ENCODE measurements at places on chromosomes 1 and 21. TPM values are rescaled to one million over a fixed set of nuclear protein-coding genes. Genes with fewer than 3 reads are reported as not detected.

DNA sequence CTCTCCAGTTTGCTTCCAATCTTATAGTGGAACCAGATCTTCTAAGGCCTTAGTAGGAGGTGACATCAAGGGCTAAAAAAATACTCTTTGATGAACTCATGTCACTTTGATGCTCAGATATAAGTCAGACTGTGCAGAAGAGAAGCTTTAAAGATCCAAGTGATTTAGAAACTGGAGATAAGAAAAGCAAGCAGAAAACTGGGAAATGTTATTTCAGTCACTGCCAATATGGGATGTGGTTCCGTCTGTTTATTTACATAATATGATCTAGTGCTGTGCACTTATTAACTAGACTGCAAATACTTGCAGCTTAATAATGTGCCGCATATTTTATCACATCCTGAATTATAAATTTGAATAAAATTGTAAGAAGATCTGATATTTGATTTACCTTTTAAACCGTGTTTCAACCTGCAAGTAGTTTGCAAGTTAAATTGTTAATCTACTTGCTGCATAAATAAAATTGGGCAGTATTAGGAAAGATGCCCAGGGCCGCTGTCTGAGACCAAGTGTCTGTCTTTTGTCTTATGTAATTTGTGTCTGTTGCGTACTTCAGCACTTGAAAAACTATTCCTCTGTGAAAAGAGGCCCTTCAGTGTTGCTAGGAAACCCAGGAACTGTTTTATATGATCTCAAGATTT, 29.6 kb downstream of the CXADR start:
- DNase-seq: no peak

GRCh38 chr21:42463861-42464515, 32.0 kb downstream of the RSPH1 start:
- peak; percentile 80 for DNase-seq

DNA sequence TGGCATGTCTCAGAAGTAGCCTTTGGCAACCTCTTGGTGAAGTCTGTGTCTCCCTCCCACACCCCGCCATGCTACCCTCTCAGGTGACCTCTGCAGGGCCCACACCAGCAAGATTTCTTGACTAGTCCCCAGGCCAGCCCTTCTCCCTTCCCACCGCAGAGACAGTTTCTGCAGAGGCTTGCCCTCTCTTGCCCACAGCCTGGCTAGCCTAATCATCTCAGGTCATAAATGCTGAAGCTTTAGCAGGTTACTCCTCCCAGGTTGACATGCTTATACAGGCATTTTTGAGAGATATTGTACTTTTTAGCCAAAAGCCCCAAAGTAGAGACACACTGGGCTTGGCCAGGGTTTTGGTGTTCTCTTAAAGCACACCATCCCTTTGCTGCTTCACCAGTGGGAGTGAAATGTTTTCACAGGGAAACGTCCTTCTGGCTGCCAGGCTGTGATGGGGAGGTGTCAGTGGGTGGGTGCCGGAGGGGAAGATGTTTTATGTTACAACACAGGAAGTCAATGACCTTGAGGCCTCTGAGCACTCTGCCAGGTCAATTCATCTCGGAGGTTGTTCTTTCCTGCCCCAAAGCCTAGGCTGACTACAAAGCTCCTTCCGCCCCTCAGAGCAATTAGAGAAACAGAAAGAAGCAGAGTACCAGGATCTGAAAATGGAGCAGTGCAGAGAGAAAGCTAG, 58.5 kb downstream of the STYXL2 start:
- no peak for DNase-seq

DNA sequence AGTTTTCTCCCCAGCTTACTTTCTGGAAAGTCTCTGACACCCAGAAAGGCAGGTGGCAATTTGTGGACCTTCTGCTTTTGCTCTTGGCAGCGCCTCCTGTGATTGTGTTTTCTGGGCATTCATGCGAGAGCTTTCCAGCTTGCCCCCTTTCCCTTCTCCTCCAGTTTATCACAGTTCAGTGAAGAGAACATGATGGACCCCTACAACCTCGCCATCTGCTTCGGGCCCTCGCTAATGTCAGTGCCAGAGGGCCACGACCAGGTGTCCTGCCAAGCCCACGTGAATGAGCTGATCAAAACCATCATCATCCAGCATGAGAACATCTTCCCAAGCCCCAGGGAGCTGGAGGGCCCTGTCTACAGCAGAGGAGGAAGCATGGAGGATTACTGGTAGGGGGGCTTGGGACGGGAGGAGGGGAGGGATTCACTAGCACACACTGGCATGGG, 24.3 kb upstream of the IKBKE start:
- DNase-seq: no peak

- DNase-seq: no peak
Measured at GRCh38 chr1:162389971-162390370, 8.4 kb downstream of the C1orf226 start.

DNA sequence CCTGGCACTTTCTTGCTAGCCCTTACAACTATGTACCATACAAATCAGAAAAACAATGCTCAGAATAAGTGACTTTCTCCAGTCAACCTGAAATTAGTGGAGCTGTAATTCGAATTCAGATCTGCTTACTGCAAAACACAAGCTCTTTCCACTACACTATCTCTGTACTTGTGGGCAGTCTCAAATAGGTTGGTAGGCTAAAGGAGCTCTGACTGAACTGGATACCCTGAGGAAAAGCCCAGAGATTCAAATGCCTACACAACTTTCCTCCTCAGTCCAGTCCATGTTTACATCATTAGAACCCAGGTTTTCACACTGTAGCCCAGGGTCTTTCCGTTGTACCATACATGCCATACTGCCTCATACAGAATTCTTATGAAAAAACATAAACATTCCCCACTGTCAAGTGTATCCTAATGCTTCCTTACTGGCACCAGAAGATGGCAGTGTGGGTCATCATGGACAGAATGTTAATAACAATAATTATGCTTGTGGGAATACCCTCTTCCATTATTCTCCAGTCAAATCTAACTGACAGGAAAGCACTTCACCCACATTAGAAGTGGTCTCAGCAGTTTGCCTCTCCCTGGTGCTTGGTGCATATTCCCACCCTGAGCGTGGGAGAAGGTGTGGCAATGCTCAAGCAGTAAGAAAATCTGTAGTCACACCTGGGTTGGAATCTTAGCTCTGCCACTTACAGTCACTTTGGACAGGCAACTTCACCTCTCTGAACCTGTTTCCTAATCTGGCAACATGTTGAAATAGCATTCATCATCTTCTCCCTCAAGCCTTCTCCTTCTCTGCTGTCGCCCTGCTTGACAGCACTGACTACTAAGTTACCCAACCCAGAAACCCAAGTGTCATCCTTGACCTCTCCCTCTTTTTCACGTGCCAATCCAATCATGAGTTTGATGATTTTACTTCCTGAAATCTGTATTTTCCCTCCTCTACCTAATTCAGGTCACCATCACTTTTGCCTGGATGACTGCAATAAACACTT, 14.4 kb upstream of the ZFYVE9 start:
- peak; percentile 37 for DNase-seq

- DNase-seq: no peak
Measured at GRCh38 chr1:226658546-226659125, 80.4 kb downstream of the ITPKB start.

DNA sequence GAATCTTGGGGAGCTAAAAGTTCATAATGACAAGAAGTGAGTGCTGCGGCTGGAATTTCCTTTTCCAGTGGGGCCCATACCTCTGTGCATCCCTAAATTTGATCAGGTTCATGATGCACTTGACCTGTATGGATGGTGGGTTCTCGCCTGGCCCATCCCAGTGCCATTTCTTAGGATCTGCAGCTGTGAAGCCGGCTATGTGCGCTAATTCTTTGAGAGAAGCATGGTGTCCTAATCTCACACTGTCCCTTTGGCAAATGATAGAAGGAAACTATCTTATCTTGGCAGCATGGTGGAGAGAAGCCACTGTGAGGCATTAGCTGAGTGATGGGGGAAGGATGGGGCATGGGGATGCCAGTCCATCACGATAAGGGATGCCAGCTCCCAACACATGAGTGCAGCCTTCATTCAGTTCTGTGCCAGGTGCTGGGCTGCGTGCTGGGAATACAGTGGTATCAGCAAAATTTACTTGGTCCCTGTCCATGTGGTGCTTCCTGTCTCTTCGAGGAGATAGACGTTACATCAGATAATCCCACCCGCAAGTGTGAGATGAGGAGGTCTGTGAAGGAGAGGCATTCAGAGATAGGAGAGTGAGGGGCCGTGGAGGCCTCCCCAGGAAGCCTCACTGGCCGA, 30.5 kb downstream of the STUM start:
- no peak for DNase-seq

GRCh38 chr1:204520834-204521709, 4.9 kb downstream of the MDM4 start:
- DNase-seq: no peak

- peak; percentile 54 for DNase-seq
Measured at GRCh38 chr21:30434033-30434631, 4.1 kb downstream of the KRTAP13-4 start.

Gene FCRL6
- total RNA-seq: not detected

Gene OLFM3
- total RNA-seq: not detected

Gene RBBP5
- total RNA-seq: 19.0 TPM

Gene DCDC2B
- not detected for total RNA-seq

Gene APCS
- total RNA-seq: not detected

Gene MRPL24
- 54.2 TPM for total RNA-seq

Gene SYCP1
- not detected for total RNA-seq

Gene LCE3E
- not detected for total RNA-seq

Gene TNFRSF1B
- total RNA-seq: 2.6 TPM

Gene AMY2A
- not detected for total RNA-seq
